Activated naive CD8-positive, alpha-beta T cell treated with anti-CD3 and anti-CD28 coated beads, Interleukin-2, amount 10 ng/mL, durations not matched to agents 7 days and 5 days (primary cell): ENCODE measurements at places on chromosomes 12 and 14. TPM values are rescaled to one million over a fixed set of nuclear protein-coding genes. Genes with fewer than 3 reads are reported as not detected.

DNA sequence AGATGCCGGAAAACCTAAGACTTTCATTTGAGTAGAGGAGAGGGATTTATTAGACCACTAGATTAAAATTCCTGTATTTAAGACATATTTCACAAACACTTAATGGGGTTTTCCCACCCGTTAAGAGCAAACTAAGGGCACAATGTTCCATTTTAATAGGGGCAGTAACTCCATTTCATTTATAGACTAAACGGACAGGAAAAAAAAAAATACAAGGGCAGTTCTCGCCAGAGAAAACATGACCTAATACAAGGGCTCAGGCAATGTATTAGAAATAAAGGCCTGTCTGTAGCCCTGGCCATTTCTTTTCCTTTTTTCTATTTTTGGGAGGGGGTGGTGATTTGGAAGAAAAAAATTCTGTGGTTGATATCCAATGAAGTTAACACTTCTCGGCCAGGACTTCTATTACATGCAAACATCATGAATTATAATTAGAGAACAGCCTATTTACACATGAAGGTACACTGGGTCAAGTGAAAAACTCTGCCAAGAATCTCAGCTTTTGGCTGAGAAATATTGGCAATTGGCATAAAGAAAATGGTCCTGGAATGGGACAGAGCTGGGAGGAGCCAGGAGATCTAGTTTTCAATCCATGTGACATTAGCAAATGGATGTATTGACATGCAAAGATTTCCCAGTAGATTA lies 641.1 kb upstream of the TBX3 start:
- no peak for DNase-seq

DNA sequence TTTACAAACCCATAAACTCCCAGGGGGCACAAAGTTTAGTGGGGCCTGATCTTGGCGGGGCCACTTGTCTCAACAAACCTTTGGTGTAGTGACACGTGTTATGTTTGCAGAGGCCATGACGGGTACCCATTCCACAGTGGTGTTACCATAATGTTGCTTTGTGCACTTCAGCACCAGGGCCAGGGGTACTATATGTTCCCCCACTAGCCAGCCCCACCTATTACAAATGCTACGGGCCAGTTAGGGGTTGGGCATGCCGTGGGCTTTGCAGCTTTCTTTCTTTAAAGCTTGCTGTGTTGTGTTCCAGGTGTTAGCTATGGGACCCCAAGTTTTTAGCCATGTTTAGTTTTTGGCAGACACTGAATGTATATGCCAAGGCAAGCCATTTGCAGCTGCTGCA lies 30.8 kb upstream of the G2E3 start:
- no peak for DNase-seq

NTF3 gene
- total RNA-seq = not detected

DNA sequence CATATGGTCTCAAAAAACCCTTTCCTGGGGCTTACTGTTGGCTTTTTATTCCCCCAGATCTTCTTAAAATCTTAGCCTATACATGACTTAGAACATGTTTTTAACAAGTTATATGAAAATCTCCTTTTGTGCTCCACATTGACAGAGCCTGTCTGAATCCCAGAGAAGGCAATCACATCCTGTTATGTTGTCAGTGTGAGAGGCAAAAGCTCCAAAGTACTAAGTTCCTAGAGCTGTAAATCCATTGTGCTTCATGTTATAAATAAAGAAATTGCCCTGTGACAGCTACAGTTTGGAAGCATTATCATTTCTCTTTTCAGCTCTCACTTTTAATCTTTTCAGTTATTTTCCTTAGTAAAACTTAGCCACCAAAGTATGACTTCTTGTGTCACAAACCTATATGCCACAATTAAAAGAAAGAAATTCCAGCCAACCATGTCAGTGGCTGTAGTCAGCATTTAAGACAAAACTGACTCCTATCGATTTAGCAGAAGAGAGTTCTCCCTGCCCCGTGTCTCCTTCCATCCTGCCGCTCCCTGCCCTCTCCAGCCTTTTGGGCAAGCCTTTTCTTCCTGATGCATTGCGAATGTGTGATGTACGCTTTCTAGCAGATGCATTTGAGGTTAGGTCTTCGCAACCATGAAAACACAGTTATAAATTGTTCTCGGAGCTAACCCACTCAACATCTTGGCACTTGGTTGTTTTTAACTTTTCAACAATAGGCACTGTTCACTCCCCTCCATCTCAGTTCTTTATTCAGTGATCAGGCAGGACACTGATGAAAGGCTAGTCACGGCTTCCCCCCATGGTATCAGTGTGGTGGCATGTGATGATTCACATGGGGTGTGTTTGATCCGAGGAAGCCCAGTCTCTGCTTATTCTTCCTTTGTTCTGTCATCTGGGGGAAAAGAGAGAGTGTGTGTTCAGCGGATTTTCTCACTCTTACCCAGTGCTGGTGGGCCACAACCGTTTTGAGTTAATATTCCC lies 143.5 kb downstream of the SSPN start:
- DNase-seq = no peak

DNA sequence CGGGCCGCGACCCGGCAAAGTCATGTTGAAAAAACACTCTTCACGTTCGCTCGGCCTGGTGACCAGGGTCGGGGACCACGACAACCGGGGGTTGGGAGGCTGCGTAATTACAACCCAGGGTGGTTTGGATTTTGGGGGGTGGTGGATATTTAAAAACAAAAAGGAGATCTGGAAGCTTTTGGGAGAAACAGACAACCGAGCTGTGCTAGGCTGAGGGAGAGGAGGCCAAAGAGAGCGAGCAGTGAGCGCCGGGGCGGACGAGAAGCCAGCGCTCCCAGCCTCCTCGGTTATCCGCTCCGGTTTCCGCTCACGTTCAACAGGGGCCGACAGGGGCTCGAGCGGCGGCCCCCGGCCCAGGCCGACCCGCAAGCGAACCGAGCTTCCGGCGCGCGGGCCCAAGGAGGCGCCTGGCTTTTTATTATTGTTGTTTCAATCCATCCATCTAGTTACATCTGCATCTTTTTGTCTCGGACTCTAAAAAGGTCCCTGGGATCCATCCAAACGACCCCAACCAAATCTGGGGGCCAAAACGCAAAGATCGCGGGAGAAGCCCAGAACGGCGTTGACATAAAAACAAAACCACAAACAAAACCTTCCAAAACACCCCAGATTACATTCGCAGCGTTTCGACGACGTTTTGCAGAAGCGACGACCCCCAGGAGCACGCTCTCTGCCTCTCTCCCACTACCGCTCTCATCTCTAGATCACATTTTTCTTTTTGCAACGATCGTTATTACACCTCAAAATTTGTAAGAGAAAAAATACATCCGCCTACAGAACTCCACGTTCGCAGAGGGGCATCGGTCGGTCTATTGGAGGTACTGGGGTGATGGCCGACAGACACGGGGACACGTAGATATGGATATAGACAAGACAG lies 771 bp downstream of the OTX2 start:
- DNase-seq = no peak

PAX9 gene
- total RNA-seq = not detected

- DNase-seq = no peak
Observed at GRCh38 chr14:70186900-70187451, 1.8 kb downstream of the SLC8A3 start.

DNA sequence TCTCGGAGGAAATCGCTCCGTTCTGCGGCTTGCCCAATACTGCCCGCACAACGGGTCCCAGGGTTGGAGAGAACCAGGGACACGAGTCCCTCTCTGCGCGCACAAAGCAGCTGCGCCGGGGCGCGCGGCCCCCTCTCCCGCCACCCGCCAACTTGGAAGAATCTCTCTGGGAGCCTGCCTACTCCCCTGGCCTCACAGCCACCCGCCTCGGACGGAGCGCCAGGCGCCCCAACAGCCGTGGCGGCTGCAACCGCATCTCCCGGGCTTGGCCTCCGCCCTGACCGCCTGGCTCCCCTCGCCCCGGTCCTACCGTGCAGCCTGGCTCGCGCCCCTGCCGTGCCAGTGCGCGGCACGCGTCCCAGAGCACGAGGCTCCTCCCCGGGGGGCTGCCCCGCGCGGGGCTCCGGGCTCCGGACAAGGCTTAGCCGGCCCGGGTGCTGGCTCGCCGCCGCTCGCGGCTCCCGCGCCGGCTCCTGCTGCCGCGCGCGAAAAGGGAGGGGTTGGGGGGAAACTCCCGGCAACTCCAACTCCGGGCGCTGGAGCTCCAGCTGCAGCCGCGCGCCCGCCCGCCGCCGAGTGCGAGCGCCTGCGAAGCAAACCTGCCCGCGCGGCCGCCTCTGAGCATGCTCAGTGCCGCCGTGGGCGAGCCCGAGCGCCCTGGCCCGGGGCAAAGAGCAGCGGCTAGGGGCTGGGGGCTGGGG lies at the start of gene STXBP6:
Gene STXBP6 (minus strand): TSS at position 580 of the 701 bp plus-strand sequence. CDS start 75,329 bp downstream, outside the sequence.
- DNase-seq = peak; percentile 36

DNA sequence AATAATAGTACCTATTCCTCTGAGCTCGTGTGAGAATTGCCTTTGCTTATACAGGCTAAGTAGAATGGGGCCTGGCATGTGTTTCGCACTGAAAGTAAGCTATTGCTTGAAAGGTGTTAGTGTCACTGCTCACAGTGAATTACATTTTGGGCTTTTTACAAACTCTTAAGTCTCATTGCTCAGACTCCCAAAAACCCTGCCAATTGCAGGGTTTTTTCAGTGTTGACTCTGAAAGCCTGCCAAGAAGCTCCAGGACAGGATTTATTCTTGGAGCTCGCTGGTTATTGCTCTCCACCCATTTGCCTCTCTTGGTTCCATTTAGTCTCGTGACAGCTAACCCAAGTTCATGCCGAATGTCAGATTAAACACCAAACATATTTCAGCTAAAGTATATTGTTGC lies 39.8 kb downstream of the NOPCHAP1 start:
- no peak for DNase-seq
